Mesendoderm (in vitro differentiated cells): ENCODE measurements at places on chromosomes 5 and 9.
A peak's percentile ranks its signal among the peaks of the same experiment; 100 is the strongest.

DNA sequence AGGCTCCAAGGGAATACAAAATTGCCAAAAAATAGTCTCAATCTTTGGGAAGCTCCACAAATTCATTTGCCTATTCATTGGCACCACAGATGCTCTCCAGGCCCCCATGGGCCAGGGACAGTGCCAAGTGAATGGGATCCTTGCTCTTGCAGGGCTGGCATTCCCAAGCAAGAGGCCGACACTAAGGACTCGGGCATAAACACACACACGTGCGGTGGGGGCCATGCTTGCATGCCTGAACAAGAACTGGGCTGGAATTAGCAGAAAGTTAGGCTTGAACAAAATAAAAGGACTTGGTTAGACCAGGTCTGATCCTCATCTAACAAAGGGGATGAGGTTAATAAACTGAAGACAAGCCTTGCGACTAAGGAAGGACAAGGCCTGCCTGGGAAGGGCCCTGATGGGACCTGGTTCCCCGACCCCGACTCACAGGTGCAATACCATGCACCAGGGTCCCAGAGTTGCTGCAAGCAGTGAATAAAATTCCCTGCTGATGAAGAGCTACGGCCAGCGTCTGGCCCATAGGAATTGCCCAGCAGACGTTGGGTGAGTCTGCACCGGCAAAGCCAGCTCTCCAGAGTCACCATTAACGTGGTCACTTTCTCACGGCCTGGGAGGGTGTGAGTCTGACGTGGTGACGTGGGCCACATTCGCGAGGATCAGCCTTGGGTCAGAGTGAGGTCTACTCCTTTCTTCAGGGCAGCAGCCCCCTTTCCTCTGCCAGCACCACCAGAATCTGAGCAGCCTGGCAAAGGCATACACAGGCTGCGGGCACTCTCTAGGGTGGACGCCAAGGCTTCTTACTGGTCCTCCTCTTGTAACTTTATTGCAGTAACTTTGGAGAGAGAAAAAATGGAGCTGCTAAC is 77.4 kb upstream of the FCN1 start:
- H3K4me3 ChIP-seq = no peak overlapping the region
- no peaks in the 10 kb centered on the region for H3K36me3 ChIP-seq
- DNase-seq = no peak
- H3K4me1 ChIP-seq = no peaks in the 10 kb centered on the region

- no peak overlapping the region for H3K4me3 ChIP-seq
- DNase-seq = no peak
- no peaks in the 10 kb centered on the region for H3K36me3 ChIP-seq
- no peaks in the 10 kb centered on the region for H3K4me1 ChIP-seq
- no peak overlapping the region for H3K27ac ChIP-seq
Observed at GRCh38 chr9:37626708-37627292, 24.0 kb upstream of the FRMPD1 start.

GRCh38 chr5:16953729-16954128 is 17.6 kb upstream of the MYO10 start:
- no peaks in the 10 kb centered on the region for H3K4me1 ChIP-seq
- DNase-seq = no peak
- no peaks in the 10 kb centered on the region for H3K36me3 ChIP-seq
- H3K27ac ChIP-seq = no peak overlapping the region

GRCh38 chr5:122252319-122252718 is 59.7 kb upstream of the SNCAIP start:
- no peaks in the 10 kb centered on the region for H3K27me3 ChIP-seq
- H3K27ac ChIP-seq = no peak overlapping the region
- no peaks in the 10 kb centered on the region for H3K4me1 ChIP-seq
- no peaks in the 10 kb centered on the region for H3K36me3 ChIP-seq

DNA sequence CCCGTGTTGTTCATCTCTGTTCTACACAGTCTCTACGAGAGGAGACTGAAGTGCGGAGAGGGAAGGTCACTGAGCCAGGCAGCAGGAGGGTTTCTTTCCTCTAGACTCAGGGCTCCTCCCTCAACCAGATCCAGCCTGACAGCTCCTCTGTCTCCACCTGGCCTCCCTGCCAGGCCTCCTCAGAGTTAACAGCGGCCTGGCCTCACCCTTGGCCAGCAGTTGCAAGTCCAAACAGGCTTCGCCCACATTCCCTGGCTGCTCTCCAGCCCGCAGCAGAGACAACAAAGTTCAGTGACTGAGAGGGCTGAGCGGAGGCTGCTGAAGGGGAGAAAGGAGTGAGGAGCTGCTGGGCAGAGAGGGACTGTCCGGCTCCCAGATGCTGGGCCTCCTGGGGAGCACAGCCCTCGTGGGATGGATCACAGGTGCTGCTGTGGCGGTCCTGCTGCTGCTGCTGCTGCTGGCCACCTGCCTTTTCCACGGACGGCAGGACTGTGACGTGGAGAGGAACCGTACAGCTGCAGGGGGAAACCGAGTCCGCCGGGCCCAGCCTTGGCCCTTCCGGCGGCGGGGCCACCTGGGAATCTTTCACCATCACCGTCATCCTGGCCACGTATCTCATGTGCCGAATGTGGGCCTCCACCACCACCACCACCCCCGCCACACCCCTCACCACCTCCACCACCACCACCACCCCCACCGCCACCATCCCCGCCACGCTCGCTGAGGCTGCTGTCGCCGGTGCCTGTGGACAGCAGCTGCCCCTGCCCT is at the start of gene HRCT1:
Gene HRCT1 (plus strand): TSS at position 291 of the 768 bp plus-strand sequence. CDS start 86 bp downstream, at position 377.
- no peak within 1 kb of the TSS for H3K4me3 ChIP-seq
- no peaks in the 10 kb centered on the region for H3K36me3 ChIP-seq
- peak within 1 kb of the TSS; percentile 57 for H3K27ac ChIP-seq
- no peaks in the 10 kb centered on the region for H3K27me3 ChIP-seq
- peaks cover 21% of the 10 kb centered on the region for H3K4me1 ChIP-seq

- no peak overlapping the region for H3K4me3 ChIP-seq
Observed at GRCh38 chr9:31210978-31211570, 1173.4 kb upstream of the ACO1 start.

DNA sequence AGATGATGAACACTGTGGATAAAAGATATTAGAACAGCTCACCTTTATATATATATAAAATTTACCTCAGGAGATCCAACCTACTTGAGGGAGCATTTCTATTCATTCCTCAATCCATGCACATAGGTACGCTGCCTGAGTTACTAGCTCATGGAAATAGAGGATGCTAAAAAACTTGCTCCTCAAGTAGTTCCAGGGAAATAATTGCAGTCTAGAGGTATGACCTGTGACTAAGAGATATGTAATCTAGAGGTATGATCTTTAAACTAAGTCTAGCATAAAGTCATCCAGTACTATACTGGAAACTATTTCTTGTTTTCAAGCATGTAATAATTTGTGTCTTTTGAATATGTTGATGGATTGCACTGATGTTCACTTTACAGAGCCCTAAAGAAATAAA is 471.2 kb downstream of the TAF11L14 start:
- no peak for DNase-seq
- no peaks in the 10 kb centered on the region for H3K4me1 ChIP-seq
- H3K27ac ChIP-seq = no peak overlapping the region
- H3K36me3 ChIP-seq = no peaks in the 10 kb centered on the region
- no peak overlapping the region for H3K4me3 ChIP-seq

DNA sequence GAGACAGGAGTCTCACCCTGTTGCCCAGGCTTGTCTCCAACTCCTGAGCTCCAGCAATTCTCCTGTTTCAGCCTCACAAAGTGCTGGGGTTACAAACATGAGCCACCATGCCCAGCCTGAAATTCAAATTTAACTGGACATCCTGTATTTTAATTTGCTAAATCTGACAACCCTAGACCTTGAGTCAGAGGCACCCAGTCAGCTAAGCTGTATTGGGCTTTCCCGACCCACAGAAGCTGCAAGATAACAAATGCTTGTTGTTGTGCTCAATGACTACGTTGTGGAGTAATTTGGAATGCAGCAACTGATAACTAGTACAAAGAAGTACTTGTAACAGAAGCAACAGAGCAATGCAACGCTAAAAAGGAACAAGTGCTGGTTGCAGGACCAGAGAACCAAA is 533.1 kb downstream of the NTRK2 start:
- H3K4me3 ChIP-seq = no peak overlapping the region
- peak; percentile 75 for DNase-seq
- H3K36me3 ChIP-seq = no peaks in the 10 kb centered on the region
- no peaks in the 10 kb centered on the region for H3K27me3 ChIP-seq

GRCh38 chr9:115882911-115883310 is 270.7 kb upstream of the PAPPA start:
- no peak overlapping the region for H3K4me3 ChIP-seq
- DNase-seq = peak; percentile 22
- no peaks in the 10 kb centered on the region for H3K36me3 ChIP-seq
- no peak overlapping the region for H3K27ac ChIP-seq

DNA sequence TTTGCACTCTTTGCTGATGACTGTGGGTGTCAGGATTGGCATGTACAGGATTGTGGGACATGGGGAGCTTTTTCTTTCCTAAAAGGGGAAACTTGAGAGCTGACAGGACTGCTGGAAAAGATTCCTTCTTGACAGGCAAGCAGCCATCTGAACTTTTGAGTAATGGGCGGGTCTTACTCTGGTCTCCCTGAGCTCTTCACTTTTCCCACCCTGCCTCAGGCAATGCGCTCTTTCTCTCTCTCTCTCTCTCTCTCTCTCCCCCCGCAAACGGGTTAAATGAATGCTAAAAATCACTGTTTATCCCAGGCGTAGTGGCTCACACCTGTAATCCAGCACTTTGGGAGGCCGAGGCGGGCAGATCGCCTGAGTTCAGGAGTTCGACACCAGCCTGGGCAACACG is 37.1 kb upstream of the F2RL1 start:
- H3K4me1 ChIP-seq = no peaks in the 10 kb centered on the region
- H3K27me3 ChIP-seq = no peaks in the 10 kb centered on the region
- H3K36me3 ChIP-seq = no peaks in the 10 kb centered on the region
- peak; percentile 42 for DNase-seq

- no peaks in the 10 kb centered on the region for H3K27me3 ChIP-seq
- no peak overlapping the region for H3K4me3 ChIP-seq
- H3K36me3 ChIP-seq = no peaks in the 10 kb centered on the region
- no peak for DNase-seq
Observed at GRCh38 chr5:121945261-121945660, 16.5 kb upstream of the SRFBP1 start.

DNA sequence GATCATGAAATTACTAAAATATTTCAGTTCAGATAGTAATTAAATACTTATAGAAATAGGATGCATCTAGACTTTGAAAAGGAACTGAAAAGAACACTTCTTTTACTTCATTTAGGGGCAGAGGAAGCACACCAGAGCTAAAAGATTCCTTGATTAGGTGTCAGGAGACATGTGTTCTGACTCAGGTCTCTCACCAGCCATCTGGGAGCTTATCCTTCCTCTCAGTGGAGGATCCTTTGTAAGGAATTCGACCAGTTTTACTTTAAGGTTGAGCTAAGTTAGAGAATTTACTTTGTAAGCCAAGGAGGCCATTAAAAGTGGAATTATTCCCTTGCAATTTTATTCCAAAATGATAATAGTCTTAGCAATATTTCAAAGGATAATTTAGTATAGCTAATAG is 16.7 kb downstream of the VCAN start:
- peaks cover 2% of the 10 kb centered on the region for H3K36me3 ChIP-seq
- H3K27me3 ChIP-seq = no peaks in the 10 kb centered on the region
- peak; percentile 90 for DNase-seq
- H3K4me1 ChIP-seq = peaks cover 7% of the 10 kb centered on the region
- no peak overlapping the region for H3K4me3 ChIP-seq
- no peak overlapping the region for H3K27ac ChIP-seq
